Ecto neural progenitor cell (in vitro differentiated cells): ENCODE measurements at places on chromosomes 5 and 9.

DNA sequence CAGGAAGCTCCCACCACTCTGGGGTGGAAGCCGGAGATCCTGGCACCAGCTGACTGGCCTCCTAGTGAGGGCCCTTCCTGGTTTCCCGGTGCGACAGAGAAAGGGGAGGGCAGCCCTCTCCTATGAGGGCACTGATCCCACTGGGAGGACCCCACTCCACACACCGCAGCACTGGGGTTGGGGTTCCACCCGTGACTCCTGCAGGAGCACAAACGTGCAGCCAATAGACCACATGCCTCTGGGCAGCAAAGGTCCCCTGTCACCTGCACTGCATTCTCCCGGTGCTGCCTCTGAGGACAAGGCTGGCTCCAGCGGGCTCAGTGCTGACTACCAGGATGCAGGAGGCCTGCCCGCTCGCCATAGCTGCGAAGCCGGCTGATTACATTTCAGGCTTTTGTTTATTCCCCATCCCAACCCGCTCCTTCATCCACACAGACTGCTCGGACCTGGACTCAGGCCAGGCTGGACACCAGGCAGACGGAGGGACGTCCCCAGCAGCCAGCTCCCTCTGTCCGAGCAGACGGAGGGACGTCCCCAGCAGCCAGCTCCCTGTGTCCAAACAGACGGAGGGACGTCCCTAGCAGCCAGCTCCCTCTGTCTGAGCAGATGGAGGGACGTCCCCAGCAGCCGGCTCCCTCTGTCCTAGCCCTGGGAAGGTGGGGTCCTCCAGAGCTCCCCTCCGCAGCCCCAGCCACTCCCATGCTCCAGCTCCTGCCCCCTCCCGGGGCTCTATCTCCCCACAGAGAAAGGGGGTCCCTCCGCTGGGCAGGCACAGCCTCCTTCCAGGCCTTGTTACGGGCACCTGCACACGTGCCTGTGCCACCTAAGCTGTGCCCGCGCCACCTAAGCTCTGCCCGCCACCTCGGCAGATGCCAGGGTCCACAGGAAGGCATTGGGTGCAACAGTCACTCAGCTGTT is 8.8 kb upstream of the CEP72 start:
- no peak for DNase-seq

- DNase-seq, result no peak
These were observed 539.9 kb downstream of the BRINP1 start for GRCh38 chr9:118829334-118829733.

GRCh38 chr9:117122102-117122501 is 292.8 kb downstream of the ASTN2 start:
- no peak for DNase-seq

DNA sequence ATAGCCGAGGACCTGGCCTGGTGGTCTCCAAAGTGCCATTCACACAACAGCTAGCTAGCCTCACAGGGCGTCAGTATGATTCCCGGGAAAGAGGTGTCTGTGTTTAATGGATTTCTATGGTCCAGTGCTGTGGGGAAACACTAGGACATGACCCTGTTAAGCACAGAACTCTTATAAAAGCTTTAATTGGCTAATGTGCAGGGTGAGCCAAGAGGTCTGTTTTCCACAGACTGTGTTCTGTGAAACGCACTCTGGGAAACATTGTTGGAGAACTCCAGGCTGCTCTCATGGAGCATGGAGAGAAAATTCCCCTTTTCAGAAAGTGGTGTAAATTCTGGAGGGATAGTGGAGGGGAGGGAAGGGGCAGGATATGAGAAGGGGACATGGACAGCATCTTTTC is 331.4 kb downstream of the FBXL7 start:
- DNase-seq, result no peak

GRCh38 chr5:144332265-144332664 is 161.6 kb downstream of the KCTD16 start:
- DNase-seq, result no peak

DNA sequence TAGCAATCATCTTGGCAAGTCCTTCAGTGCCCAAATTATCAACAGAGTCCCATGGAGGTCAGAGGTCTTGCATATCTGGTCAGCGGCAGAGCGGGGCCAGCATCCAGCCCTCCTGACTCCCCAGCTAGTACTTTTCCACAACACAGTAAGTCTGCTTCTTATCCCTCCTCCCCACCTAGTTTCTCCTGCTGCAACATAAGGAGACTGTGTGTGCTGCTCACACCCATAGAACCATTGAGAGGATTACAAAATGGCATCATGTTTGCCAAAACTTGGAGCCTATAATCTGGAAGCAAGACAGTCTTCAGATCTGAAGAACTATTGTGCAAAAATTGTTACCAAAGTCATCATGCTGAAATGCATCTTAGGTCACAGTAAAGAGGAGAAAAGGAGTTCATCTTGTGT is 125.8 kb upstream of the ZNF366 start:
- DNase-seq, result no peak

DNA sequence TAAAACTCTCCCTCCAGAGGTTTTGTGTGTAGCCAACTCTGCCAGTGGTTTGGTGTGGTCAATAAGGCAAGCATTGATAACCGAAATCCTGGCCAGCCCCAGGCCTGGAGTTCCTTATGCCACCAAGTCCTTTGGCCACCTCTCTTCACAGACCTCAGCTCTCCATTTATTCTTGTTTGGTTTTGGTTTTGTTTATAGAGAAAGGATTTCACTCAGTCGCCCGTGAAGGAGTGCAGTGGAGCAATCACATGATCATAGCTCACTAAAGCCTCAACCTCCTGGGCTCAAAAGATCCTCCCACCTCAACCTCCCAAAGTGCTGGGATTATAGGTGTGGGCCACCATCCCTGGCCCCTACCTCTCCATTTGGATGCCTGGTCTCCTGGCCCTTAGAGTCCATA is 55.4 kb upstream of the PPARGC1B start:
- DNase-seq, result no peak

DNA sequence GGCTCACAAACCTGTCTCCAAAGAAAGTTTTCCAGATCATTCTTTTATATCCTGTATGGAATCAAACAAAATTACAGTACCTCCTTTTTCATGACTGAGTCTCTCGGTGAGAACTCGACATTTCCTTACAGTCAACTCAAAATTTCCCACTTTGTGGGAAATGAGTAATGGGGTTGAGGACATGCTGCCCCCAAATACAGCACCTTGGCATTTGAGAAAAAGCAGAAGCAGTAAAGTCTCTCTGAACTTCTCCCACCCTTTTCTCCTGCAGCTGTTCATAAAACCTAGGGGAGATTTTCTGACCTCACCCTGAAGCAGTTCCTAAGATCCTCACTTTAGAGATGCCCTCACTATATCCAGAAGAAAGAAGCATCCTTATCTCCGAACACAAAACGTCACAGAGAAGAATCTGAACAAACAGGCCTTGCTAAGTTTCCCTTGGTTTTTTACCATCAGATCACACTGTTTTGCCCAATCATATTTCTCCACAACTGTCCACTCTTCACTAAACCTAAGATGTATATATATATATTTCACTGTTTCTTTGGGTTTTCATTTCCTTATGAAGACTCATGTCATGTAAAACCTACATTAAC is 96.1 kb upstream of the APC start:
- DNase-seq, result no peak

- DNase-seq, result no peak
These were observed 32.1 kb upstream of the SELENOP start for GRCh38 chr5:42843675-42844292.

- no peak for DNase-seq
These were observed 73.6 kb upstream of the STARD4 start for GRCh38 chr5:111585946-111586345.

GRCh38 chr5:171415115-171415730 is 4.2 kb upstream of the FGF18 start:
- DNase-seq, result no peak

- DNase-seq, result no peak
These were observed 26.9 kb downstream of the UIMC1 start for GRCh38 chr5:176979669-176980068.

GRCh38 chr5:114311968-114312367 is 49.9 kb upstream of the KCNN2 start:
- no peak for DNase-seq

- no peak for DNase-seq
These were observed 3.4 kb downstream of the DOLK start for GRCh38 chr9:128943832-128944620.

DNA sequence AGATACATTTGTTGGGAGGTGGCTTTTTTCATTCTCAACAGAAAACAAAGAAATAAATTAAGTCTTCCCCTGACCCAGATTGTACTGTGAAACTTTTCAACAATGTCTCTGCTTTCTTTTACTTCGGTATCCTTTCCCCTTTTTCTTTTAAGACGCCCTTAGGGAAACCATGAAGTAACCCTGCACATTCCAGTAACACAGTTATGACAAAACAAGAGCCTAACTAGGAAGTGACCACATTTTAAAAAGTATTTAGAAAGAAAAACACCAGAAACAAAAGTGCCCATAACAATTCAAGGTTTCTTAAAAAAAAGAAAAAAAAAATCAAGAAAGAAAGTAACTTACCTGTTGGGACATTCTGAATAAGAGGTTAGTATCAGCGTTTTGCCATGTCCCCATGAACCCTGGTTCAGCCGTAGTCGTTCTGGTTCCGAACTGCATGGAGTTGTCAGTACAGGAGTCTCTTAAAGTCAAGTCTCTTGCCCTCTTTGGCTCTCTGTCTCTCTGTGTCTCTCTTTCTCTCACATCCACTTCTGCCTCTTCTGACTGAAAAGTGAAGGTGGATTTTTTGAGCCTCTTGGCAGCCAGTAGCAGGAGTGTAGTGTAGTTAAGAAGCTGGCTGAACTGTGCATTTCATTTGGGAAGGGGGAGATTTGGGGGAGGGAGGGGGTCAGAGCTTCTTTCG is 142.9 kb downstream of the BNC2 start:
- DNase-seq, result no peak

DNA sequence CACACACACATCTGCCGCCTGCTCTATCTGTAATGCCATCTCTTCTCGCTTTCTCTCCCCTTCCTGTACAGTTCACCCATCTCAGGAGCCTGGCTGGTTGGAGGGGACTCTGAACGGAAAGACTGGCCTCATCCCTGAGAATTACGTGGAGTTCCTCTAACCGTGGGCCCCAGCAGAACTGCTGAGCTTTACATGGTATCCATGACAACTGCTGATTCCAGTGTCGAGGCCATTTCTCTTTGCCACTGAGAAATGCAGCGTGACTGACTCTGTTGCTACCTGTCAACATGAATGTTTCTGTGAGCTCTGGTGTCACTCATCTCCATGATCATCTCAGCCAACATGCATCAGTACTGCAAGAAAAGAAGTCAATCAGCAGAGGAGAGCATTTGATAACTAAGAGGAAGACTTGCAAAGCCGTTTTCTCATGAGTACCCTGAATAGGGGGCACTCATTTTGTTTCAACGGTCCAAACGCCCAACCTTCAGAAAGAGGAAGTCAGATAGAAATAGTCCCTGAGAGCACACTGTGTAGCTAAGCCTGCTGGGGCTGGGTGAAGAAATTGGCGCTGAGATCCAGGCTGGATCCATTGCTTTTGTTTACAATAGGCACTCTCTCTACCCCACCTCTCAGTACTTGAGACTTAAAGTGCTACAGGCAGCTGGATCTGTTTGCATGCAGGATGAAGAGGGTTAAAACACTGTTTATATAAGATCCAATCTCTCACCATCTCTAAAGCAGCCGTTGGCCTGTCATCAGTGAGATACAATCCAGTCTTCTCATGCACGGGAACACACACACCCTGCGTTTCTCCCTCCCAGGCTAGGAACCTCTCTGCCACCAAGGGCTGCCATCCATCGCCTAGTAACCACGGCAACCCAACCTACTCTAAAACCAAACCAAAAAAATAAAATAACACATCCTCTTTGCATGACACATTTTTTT is 180.9 kb downstream of the NR3C1 start:
- no peak for DNase-seq

- no peak for DNase-seq
These were observed 133.3 kb downstream of the ARL15 start for GRCh38 chr5:54177058-54177457.

DNA sequence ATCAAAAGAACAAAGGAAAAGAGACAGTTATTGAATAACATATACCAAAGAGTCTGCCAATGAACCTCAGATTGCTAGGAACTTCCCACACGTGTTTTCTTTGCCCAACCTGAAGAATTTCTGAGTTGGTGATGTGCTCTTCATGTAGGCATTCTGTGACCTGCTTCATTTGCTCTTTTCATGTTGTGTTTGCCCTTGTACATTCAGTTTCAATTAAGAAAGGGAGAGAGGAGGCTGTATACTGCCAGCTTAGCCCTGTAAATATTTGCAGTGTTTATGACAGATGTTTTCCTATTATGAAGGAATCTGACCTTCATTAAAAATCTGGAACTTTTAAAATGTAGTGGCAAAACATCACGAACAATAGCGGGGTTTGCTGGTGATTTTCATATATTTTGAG is 168.5 kb downstream of the GAS1 start:
- no peak for DNase-seq

- DNase-seq, result peak; percentile 36
These were observed 52.5 kb downstream of the TRIP13 start for GRCh38 chr5:944992-945685.

DNA sequence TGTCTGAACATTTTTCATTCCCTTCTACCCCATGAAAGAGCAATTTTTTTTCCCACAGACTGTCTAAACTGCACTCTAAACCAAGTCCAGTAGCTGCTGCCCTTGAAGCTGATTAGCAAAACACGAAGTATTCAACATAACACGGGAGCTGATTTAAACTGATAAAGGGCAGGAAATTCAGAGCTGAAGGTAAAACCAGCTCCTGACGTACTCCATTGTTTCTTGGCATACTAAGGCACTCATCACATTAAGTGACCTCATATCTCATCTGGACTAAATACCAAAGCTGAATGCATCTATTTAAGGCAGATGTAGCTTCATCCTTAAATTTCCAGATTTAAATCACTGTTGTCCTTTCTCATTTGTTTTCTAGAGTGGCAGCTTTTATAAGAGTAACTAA is 12.0 kb downstream of the GDF9 start:
- no peak for DNase-seq

DNA sequence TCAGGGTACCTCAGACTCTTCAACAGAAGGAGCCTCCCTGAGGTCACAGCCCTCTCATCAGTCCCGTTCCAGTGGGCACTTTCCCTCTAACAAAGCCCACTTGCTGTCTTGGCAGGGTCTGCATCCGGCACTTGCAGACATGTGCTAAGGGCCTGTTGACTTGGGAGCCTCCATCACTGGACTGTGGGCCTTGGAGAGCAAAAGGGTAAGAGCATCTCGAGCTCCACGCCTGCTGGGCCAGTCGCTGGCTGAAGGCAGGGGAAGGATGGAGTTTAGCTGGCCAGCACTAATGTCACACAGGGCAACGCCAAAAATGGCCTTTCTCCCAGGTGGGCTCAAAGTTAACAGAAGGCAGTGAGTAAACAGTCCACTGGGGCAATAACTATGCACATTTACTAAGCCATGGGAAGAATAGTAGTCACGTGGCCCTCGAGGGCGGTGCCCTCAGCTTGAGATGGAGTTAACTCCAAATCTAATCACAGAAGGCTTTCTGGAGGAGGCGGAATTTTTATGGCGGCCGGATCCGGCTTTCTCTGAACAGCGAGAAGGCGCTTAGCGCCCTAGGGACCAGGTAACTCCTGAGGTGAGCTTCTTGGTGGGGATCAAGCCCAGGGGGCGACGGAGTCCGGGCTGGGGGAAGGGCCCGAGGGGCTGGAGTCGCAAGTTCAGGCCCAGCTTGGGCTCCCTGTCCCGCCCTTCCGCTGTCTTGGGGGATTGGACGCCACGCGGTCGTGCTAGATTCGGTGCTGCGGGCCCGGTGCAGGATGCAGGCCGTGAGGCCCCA is 2.0 kb upstream of the NSD1 start:
- DNase-seq, result peak; percentile 77

GRCh38 chr5:29230591-29230990 is 1962.9 kb upstream of the CDH6 start:
- no peak for DNase-seq

GRCh38 chr5:91850031-91850430 is 466.9 kb upstream of the ARRDC3 start:
- no peak for DNase-seq
